SW480 (cell line): ENCODE measurements at places on chromosomes 7 and 10.
A peak's percentile ranks its signal among the peaks of the same experiment; 100 is the strongest.

GRCh38 chr7:142874837-142875236, 10.7 kb downstream of the TRPV6 start:
- DNase-seq = no peak

DNA sequence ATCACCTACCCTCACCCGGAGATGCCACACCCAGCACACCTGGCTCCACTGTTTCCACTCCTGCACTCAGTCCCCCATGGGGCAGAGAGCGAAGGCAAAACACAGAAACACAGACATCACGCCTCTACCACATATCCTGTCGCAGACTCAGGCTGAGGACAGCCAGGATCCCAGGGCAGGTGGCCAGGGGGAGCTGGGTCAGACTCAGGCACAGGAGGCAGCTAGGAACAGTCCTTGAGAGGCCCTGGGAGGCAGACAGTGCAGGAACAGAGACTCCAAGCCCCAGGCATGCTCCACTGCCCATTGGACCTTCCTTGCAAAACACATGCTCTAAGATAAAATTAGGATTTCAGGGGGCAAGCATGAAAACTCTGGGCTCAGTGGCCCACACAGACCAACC, 154.4 kb upstream of the C7orf33 start:
- DNase-seq = no peak

DNA sequence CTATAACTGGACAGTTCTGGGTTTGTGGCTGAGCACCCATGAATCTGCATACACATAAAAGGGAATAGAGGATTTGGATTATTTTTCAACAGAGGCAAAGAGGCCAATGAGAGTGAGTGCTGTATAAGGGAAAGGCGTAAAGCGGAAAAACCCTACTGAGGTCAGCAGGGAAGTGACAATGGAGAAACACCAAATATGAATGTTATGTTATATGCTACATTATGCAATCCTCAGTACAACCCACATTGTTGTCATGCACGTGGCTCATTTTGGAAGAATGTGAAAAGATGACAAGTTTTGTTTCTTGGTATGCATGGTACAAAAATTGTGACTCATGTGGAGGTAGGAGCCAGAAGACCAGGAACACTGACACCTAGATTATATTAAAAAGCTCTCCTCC, 113.6 kb upstream of the AMPH start:
- no peak for DNase-seq

GRCh38 chr7:140439359-140439758, 35.5 kb downstream of the RAB19 start:
- DNase-seq = no peak

GRCh38 chr7:94183289-94183749, 179.2 kb upstream of the BET1 start:
- peak; percentile 79 for DNase-seq

DNA sequence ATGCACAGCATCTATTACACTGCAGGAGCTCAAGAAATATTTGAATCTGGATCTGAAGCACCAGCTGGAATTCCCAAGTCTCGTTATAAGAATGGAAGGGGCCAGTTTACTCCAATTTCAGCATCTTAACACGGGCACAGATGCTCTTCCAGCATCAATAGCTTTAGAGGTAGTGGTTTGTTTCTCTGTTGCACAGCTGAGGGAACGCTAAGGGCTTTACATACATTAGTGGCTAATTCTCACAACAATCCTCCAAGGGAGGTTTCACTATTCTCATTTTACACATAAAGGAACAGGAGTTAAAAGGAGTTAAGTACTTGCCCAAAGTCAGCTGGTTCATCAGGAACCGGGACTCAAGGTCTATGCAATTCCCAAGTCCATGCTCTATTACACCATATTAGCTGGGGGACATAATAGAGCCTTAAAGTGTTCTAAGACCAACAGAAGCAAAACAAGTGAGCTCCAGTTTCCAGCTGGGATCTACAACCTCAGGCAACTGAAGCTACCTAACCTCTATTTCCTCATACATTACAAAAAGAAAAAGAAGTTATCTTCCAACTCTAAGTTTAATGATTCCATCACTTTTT, 9.9 kb downstream of the XPNPEP1 start:
- DNase-seq = no peak

DNA sequence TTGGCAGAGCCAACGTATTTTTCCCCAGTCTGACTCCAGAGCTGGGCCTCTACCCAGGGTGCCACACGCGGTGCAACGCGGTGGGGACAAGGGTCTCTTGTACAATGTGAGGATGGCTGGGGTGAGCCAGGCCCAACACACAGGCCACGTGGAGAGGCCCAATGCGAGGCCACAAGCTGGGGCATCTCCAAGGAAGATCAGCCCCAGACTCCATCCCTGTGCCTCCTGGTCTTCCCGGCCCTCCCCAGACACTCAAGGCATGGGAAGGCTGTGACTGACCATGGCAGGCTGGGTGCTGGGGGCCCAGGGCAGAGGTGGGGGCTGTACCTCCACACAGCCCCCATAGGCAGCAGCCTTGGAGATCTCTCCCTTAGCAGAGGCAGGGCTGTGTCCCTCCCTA, 135.3 kb upstream of the FAM20C start:
- no peak for DNase-seq

DNA sequence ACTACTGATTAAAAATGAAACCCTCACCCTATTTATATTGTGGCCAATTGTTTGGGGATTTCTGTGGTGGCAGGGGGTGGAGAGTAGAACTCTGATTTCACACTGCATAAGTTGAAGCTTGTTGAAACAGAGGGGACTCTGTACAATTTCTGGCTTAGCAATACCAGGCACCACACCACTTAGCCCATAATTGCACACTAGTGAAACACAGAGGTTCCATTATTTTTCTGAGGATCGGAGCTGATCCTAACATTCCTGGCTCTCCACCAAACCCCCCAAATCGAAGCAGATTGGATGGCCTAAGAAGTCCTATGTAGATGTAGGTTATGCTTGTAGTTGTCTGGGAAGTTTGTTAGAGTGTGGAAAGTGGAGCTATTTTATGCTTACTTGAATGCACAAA, 47.0 kb downstream of the PTN start:
- no peak for DNase-seq
